ENCODE measurements at places on chromosomes 2 and 18.

DNA sequence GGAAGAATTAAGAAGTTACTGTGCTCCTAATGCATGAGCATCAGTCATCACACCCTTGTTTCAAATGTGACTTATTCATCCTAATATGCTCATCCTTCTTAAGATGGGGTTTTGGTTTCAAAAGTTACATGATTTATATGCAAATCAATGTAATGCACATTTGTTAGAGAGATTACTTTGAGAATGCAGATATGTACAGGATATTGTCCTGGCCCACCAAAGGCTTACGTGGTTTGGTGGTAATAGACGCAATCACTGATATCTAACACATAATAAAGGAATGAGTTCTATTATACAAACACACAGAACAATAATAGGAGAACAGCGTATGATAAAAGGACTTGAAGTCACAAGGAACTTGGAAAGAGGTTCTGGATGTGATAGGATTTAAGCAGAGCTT lies 11.1 kb upstream of the COL5A2 start:
- no peak for DNase-seq

DNA sequence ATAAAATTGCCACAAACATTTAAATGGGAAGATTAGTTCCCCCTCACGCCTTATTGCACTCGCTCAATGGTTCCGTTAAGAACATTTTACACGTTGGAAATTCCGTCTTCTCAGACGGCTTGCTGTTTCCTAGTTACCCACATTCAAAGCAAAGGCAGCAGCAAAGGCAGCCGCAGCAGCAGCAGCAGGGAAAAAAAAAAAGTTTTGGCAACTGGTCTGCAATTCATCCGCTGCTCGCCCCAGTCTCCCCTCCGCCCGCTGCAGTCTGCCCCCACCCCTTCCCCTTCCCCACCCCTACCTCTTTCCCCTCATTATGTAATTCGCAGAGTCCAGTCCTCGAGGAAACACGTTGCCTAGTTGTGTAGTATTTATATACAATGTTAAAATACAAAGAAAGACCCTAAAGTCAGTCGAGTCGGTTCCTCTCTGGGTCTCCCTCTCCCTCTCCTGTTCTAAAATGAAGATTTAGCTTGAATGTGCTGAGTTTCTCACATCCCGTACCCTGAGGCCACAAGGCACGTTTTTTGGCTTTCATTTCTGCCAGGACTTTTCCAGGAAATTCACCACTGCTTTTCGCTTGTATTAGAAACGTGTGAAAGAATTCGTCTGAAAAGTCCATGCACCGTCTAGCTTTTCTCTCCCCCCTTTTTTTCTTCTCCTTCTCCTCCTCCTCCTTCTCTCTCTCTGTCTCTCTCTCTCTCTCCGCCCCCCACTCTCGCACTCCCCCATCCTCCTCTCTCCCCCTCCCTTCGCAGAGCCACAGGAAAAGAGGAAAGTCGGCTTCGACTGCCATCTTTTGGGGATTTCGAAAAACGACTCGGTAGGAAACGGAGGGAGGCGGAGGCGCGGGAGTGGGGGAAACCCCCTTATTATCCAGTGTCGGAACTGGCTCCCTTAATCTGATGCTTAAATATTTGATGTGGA lies 140.0 kb downstream of the MEIS1 start:
- DNase-seq: no peak

GRCh38 chr18:7224198-7224597 lies 6.7 kb upstream of the LRRC30 start:
- DNase-seq: no peak

DNA sequence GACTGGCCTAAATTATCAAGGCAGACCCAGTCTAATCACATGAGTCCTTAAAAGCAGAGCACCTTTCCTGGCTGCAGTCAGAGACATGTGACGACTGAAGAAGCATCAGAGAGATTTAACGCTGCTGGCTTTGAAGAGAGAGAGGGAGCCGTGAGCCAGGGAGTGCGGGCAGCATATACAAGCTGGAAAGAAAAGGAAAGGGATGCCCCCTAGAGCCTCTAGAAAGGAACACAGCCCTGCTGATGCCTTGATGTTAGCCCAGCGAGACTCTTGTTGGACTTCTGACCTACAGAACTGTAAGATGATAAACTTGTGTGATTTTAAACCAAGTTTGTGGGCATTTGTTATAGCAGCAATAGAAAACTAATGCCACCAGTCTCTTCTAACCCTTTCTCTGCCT lies 58.1 kb downstream of the HEATR5B start:
- no peak for DNase-seq

DNA sequence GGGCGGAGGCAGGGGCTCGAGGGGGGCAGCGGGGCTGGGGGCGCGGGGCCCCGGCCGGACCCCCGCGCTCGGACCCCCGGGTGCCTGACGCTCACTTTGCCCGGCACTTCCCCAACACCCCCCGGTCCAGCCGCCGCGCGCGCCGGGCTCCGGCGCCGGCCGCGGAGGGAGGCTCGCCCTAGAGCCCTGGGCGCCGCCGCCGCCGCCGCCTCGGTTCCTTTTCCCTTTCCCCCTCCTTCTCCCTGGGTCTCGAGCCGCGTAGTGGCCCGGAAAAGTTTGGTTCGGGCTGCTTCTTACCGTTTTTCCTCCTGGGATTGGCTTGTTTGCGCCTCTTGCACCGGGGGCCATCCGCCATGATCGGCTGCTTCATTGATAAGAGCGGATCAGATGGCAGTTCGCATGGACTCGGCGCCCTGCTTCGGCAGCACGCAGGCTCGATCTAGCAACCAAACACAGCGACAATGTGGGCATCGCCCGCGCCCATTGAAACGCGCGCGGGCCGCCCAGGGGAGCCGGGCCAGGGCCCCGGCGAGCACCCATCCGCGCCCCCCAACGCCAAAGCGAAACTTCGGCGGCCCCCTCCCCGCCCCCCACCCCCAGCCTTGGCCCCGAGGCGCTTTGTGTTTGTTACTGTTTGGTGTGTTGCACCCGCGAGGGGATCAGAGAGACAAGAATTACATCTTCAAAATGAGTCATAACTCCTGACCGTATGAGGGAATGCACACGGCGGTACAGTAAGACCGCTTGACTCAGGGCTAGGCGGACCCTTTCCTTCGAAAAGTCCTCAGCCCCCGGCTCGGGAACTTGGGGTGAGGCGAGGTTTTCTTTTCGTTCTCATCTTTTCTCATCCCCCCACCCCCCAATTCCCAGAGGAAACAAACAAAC lies 2.7 kb downstream of the ZEB2 start:
- no peak for DNase-seq

GRCh38 chr2:149235816-149236375 lies 94.5 kb upstream of the LYPD6 start:
- no peak for DNase-seq

All from activated naive CD4-positive, alpha-beta T cell (primary cell).